ENCODE measurements at places on chromosomes 2 and 18. TPM values are rescaled to one million over a fixed set of nuclear protein-coding genes. Genes with fewer than 3 reads are reported as not detected.

The DNER gene
- polyA plus RNA-seq: 13.6 TPM

The REEP1 gene
- polyA plus RNA-seq: 16.5 TPM

The AMER3 gene
- polyA plus RNA-seq: 0.02 TPM

The ASB18 gene
- 1.2 TPM for polyA plus RNA-seq

The ABHD1 gene
- polyA plus RNA-seq: 5.1 TPM

The TWIST2 gene
- polyA plus RNA-seq: 6.3 TPM

The DUSP19 gene
- polyA plus RNA-seq: 6.7 TPM

The CFAP65 gene
- not detected for polyA plus RNA-seq

The MC2R gene
- polyA plus RNA-seq: not detected

The MAPRE3 gene
- polyA plus RNA-seq: 85.1 TPM

The DNPEP gene
- 50.0 TPM for polyA plus RNA-seq

The MOCOS gene
- polyA plus RNA-seq: 0.14 TPM

The PSMD14 gene
- polyA plus RNA-seq: 45.7 TPM

The RAX gene
- polyA plus RNA-seq: not detected

The REG3G gene
- polyA plus RNA-seq: not detected

The SMYD1 gene
- polyA plus RNA-seq: 96.1 TPM

The TMEFF2 gene
- polyA plus RNA-seq: 0.79 TPM

The COLEC12 gene
- polyA plus RNA-seq: 1.7 TPM

The COL3A1 gene
- polyA plus RNA-seq: 48.2 TPM
